ENCODE measurements at places on chromosomes 6 and 20.

- no peak for DNase-seq
Measured at GRCh38 chr20:35892871-35893270, 61.4 kb downstream of the SCAND1 start.

DNA sequence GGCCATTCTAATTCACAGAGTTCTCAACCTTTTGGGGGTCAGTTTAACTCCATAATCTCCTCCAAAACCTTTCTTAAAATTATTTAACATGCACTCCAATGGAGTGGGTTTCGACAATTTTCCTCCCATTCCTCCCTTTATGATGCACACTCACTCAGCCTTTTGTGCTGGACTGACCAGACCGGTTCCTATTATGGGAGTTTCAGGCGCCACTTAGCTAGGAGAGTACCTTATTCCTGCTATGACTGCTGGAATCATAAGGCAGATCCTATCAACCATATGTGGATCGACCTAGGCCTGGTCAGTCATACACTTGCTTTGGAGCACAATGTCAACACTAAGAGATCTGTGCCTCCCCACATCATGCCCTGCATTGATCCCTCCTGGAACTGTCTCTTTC is 63.9 kb upstream of the MOCS1 start:
- DNase-seq: no peak

- no peak for DNase-seq
Measured at GRCh38 chr6:3236005-3236404, 8.6 kb upstream of the TUBB2B start.

- no peak for DNase-seq
Measured at GRCh38 chr6:65199683-65200082, 507.3 kb downstream of the EYS start.

- DNase-seq: no peak
Measured at GRCh38 chr20:1774479-1774878, 116.9 kb upstream of the SIRPG start.

- no peak for DNase-seq
Measured at GRCh38 chr6:122407712-122408111, 8.3 kb downstream of the HSF2 start.

DNA sequence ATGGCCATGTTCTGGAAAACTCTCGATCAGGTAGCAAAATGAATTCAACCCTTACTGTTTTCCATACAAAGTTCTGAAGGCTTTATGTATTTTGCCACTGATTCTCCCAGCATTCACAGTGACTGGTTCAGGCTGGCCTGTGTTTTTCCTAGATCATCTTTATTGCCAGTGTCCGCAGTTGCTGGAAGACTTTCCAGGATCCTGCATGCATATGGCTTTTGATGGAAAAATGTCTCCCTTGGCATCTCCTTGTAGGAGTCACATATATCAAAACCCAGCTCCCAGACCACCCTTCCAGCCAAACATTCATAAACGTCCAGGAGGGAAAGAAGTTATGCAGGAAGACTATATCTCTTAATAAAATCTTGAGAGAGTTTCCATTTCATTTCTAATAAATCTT is 588.8 kb downstream of the MAFB start:
- DNase-seq: no peak

GRCh38 chr6:85004361-85004995 is 240.1 kb upstream of the TBX18 start:
- DNase-seq: no peak

DNA sequence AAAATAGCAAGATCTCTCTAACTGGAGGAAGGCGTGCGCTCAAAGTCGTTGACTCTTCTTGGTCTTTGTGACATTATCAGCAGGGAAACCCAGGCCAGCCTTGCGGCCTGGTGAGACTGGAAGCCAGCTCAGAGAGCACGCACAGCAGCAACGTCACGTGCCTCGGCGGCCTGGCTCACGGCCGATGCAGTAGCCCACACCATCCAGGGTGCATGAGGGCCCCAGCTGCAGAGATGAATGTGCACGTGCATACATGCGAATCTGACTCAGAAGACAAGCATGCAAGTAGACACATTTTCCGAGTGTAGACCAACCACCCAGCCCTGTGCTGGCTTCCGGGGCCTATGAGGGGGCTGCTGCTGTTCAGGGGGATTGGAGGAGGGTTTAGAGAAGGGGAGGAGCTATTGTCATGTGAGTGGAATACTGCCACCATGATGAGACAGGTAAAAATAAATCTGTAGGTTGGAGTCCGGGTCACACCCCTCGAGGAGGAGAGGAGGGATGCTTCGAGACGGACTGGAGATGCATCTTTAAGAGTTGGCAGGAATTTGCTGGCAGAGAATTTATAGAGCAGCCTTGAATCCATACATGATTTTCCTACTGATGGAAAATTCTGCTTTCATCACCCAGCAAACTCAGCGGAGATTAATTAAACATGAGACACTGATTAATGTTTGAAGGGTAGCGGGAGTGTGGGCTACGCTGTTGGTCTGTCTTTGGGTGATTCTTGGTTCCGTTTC is 388.2 kb downstream of the CDH4 start:
- peak; percentile 70 for DNase-seq

DNA sequence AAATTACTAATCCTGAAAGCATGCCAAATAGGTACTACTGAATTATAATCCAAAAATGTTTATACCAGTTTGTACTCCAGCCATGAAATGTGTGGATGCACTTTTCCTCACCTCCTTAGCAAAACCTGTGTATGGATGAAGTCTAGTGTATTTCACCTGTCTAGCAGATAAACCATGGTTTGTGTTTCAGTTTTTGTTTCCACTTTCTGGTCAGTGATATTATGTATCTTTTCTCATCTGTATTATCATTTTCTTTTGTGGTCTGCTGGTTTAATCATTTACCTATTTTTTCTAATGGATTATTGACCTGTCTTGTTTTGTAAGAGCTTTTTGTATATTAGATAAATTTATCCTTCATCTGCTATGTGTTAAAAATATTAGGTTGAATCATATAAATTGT is 41.0 kb upstream of the TMEM217 start:
- no peak for DNase-seq

All from fibroblast of skin of back (primary cell).